ENCODE measurements at places on chromosomes 12 and 14.

GRCh38 chr12:117674313-117674712 lies 294.5 kb downstream of the KSR2 start:
- DNase-seq = no peak

DNA sequence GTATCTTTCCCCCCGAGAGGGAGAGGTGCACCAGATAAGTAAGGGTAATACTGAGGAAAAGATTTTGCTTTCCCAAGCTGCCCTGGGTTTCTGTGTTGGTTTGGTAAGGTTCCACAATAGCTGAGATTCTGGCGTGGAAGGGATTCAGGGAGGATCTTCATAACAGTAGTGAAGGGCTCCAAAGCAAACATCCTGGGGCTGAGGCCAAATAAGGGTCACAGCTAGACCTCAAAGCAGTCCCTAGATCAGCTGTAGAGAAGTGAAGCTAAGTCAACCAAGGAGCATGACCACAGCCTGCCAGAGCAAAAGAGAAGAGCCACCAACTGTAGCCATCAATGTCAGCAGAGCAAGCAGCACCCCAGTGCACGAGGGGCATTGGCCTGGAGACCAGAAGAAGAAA lies 73.2 kb upstream of the SLC35F4 start:
- no peak for DNase-seq

DNA sequence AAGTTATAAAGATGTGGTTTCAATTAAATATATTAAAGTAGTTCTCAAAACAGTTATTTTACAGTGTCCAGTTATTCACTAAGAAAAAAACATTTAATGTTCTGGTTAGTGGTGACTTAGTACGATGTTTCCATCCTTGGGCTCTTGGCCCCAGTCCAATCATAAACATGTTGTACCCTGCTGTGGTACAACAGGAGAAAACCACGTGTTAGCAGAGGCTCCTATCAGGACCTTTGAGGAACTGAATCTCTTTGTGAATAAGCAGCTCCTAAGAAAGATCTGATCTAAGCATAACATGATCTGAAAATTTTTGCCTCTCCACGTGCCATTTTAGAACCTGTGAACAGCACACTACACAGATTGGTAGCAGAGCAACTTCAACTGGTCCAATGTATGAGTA lies 234.0 kb downstream of the SYT1 start:
- no peak for DNase-seq

DNA sequence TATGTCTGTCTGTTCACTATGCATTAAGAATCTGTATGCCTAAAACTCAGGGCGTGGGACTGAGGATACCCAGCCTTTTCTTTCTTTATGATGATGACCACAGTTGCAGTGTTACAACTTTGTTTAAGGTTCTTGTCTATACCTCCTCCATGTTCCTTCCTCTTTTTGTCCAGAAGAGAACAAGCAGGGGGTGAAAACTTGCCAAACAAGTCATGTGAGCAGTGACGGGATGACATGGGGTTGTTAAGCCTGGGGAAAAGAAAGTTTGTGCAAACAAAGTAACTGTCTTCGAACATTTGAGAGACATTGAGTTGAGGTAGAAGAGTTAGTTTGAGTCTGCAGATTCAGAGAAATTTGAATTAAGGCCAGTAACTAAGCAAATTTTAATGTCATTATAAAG lies 505.5 kb downstream of the NPAS3 start:
- no peak for DNase-seq

- no peak for DNase-seq
These were observed 161.3 kb upstream of the LMNTD1 start for GRCh38 chr12:25714198-25714984.

DNA sequence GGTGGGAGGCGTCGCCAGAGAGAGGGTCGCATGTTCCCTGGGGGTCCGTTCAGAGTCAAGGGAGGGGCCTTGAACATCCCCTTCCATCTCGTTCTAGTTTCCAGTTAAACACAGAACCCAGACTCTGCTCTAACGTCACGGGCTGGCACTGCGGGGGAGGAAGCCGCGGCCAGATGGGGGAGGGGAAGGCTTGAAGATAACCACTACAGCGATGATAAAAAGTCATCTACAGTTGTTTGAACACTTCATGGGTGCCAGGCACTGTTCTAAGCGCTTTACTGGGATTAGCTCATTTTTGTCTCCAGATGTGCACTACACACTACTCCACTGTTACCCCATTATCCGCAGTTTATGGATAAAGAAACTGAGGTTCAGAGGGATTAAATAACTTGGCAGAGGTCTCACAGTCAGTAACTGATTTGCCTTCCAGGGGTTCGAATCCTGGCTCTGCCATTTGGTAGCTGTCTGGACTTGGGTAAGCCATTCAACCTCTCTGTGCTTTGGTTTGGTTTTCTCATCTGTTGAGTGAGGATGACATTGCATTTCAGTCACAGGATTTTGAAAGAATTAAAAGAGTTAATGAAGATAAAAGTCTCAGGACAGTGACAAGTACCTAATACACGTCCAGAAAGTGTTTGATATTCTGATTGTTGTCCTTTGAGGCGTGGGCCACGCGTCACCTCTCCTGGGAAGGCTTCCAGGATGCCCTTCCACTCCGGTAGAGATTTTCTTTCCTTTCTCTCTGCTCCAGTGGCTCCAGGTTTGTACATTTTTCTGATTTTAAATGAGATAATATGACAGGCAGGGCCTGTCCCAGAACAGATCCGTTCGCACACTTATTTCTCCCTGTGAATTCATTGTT lies 798 bp upstream of the RASAL1 start:
- DNase-seq = no peak

GRCh38 chr12:81520064-81520945 lies 238.8 kb downstream of the PPFIA2 start:
- no peak for DNase-seq

DNA sequence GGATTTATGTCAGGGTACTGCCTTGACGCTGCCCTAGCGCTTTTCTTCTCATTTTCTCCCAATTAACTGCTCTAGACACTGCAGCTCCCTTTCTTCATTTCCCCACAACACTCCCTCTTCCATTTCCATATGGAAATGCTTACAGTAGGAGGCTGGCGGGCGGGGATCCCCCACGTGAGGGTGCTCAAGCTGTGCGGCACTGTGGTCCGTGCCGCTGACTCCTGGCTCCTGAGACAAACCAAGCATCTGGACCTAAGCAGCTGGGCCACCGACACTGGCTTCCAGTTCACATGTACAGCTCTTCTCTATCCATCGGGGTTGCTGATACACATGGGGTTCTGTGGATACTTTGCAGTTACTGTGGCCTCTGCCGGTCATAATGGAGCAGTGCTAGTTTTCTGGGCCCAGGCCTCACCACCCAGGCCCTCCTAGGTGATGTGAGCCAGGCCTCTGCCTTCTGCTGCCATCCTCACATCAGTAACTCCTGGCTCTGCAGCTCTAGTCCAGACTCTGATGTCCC lies 20.2 kb downstream of the TCHP start:
- DNase-seq = no peak

- no peak for DNase-seq
These were observed 273.1 kb upstream of the NOVA1 start for GRCh38 chr14:26870722-26871617.

GRCh38 chr12:75116646-75117198 lies 92.9 kb downstream of the KCNC2 start:
- no peak for DNase-seq

GRCh38 chr14:69694730-69695281 lies 72.1 kb upstream of the SRSF5 start:
- DNase-seq = no peak

DNA sequence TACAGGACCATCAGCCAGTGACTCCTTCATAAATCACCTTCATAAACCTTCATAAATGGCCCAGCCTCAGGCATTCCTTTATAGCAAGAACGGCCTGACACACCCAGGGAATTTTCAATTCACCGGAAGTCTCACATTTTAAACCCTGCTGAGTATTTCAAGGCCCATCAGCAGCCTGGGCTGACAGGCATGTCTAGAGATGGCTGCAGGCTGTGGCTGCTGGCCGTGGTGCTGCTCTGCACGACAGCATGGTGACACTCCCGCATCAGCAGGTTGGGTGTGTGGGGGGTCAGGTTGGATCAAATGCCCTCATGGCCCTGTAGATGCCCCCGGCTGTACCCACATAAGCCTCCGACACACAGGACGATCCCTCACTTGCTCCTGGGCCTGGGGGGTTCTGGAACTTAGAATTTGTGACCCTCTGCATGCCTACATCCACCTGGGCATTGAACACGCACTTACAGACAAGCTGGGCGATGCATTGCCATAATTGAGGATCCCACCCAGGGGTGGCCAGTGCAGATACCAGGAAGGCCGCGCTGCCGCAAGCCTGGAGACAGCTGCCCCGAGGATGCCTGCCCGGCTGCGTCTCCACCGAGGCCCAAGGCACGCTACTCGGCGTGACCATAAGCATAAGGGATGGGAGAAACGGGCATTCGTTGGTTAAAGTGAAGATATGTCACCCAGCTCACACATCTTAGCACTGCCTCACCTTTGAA lies 124.3 kb downstream of the PIWIL1 start:
- no peak for DNase-seq

DNA sequence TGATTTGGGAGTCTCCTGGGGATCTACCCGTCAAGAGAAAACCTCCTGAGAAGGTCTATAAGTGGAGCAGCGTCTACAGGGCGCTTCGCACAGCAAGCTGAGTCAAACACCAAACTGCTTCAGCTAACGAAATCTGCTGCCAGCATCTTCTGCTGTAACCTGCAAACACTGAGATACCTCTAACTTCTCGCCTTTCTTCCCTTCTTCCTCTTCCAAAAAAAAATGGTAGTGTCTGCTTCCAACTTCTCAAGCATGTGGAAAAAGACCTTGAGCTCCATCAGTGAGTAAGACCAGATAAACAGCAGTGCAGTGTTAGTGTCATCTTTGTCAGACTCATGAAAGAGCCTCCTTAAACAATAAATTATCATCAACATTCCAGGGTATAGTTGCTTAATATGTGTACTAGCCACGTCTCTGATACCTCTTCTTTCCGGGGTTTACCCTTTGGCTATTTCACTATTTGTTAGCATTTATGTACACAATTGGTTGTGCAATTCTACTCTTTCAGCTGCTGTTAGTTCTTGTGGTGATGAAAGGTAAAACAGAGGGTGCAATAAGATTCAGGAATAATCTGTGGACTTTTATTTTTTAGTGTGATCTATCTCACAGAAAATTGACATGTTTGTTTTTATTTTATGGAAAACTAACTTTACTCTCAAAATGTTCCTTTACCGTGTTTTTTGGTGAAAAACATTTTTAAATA lies 81.6 kb downstream of the LLPH start:
- DNase-seq = no peak

DNA sequence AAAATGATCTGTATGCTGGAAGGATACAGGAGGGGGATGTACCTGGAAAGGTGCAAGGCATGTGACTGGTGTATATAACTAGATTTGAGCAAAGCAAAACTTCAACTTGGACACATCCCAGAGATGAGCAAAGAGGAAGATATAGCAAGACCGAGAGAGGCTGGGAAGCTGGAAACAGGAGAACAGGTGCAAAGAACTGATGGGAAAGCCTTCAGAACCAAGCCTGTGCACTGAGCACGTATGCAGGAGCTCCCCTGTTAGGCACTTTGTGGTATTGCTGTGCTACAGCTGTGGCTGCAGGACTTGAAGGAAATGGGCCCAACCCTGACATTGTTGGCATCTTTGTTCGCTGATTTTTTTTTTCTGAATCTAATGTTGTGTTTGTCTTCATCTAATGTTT lies 120.7 kb upstream of the PWP1 start:
- DNase-seq = no peak

- no peak for DNase-seq
These were observed 54.8 kb upstream of the DYNC1H1 start for GRCh38 chr14:101909371-101910096.

DNA sequence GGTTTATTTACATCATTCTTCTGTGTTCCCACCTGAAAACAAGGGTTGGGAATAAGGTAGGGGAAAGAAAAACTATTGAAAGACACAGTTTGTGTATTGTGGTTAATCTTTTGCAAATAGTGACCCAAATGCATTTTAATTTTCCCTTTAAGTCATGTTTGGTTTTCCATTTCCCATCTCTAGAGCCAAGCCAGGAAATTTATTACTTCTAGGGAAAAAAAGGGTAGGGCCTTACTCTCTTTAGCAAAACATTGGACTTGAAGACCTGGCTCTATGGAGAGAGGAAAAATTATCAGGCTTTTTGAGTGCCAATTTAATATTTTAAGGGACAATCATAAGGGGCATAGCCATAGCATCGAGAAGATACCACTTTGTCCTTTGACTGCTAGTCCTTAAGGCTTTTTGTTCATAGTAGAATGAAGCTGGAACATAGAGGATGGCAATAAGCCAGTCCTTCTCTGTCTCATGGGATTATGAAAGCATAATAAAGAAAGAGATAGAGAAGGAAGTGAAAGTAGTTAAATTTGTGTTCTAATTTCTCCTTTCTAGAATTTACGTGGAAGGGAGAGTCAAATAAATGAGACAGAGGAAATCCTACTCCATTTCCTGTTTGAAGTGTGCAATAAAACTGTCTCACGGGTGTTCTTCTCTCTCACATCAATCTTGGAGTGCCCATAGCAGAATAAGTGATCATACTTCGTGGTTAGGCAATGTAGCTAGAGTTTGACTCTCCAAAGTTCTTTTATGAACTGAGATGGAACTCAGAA lies 50.9 kb upstream of the PPFIA2 start:
- DNase-seq = no peak

DNA sequence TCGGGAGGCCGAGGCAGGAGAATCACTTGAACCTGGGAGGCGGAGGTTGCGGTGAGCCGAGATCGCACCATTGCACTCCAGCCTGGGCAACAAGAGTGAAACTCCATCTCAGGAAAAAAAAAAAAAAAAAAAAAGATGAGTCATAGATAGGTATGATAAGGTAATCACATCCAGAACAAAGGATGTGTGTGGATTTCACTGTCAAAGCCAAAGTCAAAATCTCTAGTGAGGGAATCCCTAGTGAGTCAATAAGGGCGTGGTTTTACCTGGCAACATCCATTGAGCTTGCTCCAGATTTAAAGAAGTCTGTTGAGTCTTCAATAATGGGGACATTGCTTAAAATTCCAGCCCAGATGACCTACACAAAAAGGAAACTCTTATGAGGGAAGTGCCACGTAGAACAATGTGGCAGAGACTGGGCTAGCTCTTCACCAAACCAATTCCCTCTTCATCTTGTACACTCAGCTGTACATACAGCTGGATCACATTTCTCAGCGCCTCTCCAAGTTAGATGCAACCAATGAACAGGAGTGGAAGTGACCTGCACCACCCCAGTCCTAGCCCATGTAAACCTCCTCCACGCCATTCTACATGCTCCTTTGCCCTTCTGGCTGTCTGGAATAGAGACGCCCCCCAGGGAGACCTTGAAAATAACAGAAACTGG lies 23.4 kb downstream of the ALDH1L2 start:
- DNase-seq = no peak

- no peak for DNase-seq
These were observed 6.7 kb downstream of the HOXC4 start for GRCh38 chr12:54060174-54060974.

- DNase-seq = no peak
These were observed 143.3 kb downstream of the NRXN3 start for GRCh38 chr14:78313499-78313898.

DNA sequence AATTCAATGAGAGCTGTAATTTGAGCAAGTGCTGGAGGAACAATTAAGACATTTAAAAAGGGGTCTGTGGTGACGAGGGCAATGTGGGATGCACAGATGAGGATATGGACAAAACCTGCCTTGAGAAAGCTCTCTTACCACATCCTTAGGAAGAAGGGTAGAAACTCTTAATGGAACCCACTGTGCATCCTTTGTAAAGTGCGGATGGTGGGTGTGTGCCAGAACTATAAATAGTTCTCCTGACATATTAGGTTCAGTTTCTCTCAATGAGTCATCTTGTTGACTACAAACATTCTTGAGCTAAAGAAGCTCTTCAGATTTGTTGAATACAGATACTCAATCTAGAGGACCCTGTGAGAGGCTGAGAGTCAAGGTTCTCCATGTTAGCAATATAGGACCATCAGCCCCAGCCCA lies 106.1 kb upstream of the ANO4 start:
- DNase-seq = no peak

GRCh38 chr12:96225044-96225855 lies 31.1 kb downstream of the ELK3 start:
- no peak for DNase-seq

All from GM18507 (cell line).